ENCODE measurements at places on chromosomes 7 and 10.

DNA sequence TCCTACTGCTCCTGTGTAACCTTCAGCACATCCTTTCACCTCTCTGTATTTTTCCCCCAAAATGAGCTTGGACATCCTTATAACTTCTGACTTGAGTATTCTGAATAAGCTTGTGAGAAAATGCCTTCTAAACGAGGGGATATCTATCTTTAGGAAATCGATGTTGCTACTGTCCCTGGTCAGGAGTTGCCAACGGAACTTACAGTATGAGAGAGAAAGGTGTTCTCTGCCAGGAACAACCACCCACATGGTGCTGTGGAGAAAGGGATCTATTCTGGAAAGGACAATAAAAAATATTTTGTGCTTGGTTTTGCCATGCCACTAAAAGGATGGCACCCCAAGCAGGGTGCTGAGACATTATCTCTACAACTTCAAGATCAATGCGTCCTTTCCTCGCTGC is 186.6 kb upstream of the AOAH start:
- no peak for DNase-seq

- DNase-seq, result peak; percentile 44
Measured at GRCh38 chr7:150369748-150370501, 1.3 kb downstream of the REPIN1 start.

GRCh38 chr7:129807863-129808262 is 144.9 kb downstream of the UBE2H start:
- DNase-seq, result no peak

GRCh38 chr10:86545101-86545500 is 23.5 kb upstream of the WAPL start:
- no peak for DNase-seq

GRCh38 chr7:1659696-1660095 is 10.4 kb upstream of the ELFN1 start:
- DNase-seq, result no peak

- no peak for DNase-seq
Measured at GRCh38 chr7:36057323-36057722, 95.7 kb upstream of the EEPD1 start.

- DNase-seq, result no peak
Measured at GRCh38 chr10:110042891-110043290, 35.1 kb downstream of the ADD3 start.

DNA sequence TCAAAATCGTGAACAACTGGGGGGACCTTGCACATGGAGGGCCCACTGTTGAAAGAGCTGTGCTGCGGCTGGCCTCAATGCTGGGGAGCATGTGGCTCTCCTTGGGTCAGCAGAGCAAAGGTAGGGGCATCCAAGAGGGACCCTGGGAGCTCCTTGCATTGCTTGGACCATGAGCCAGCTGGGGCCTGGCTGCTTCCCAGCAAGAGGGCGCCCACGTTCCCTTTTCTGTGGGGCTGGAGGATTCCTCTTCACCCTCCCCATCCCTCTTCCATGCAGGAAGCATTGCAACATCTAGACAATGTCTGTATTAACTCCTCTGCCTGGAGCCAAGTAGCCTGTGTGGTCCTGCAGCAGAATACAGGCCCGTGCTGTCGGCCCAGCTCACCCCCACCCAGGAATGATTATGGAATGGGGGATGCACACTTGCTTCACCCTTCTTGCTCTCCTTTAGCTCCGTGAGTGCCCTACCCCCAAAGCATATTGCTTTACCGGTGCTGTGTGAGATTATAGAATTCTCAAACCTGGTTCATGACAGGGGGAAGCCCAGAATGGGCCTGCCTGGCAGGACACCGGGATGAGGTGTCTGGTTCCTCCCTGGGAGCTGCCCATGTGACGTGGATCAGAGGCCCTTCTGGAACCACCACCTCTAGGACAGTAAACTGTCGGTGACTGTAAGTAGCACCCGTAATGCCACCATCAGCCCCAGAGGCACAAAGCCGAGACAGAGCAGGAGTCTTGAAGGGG is 61.9 kb downstream of the SYPL1 start:
- DNase-seq, result peak; percentile 42

- DNase-seq, result no peak
Measured at GRCh38 chr7:82323806-82324205, 119.8 kb downstream of the CACNA2D1 start.

GRCh38 chr7:83866582-83866981 is 217.6 kb upstream of the SEMA3E start:
- DNase-seq, result no peak

DNA sequence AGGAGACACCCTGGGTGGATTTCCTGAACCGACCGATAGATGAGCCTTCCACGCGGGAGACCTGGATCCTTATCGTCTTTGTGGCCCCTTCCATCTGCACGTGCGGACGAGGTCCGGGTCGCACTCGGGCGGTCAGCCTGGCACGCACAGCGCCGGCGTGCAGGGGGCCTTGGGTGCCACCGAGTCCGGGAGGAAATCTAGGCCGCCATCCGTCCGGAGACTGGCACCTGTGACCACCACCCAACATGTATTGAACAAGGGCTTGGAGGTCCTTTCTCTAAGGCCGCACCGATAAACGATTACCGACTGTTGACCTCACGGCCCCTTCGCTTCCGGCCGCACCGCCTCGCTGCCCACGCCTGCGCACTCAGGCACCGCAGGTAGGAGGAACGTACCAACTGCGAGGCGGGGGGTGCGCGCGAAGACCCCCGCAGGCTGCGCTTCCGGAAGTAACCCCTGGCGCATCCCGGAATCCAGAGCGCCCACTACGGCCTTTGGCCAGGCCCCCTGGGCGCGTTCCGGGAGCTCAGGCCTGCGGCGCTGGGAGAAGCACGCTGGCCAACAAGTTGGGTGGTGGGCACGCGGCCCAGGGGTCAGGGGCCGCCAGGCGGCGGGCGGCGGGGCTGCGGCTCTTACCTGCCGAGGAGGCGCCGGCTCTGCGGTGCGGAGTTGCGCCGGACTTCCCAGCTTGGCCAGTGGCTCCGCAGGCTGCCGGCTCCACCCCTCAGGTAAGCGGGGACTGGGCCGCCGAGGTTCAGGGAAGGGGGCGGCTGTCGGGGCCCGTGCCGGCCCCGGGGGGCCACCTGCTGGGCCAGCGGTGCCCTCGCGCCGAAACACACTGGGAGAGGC is at the start of the genes ACTR3C and LRRC61:
Gene ACTR3C (minus strand): TSS at position 713 of the 849 bp plus-strand sequence. CDS start 28,249 bp downstream, outside the sequence.
Gene LRRC61 (plus strand): TSS at position 523 of the 849 bp plus-strand sequence. CDS start 13,507 bp downstream, outside the sequence.
- peak; percentile 96 for DNase-seq

GRCh38 chr7:77558284-77558967 is 21.3 kb downstream of the PTPN12 start:
- no peak for DNase-seq

- DNase-seq, result no peak
Measured at GRCh38 chr7:85595750-85596178, 408.9 kb upstream of the SEMA3D start.

GRCh38 chr10:131948501-131948900 is 33.2 kb downstream of the BNIP3 start:
- DNase-seq, result no peak

GRCh38 chr10:125209591-125210355 is 49.4 kb upstream of the CTBP2 start:
- no peak for DNase-seq

DNA sequence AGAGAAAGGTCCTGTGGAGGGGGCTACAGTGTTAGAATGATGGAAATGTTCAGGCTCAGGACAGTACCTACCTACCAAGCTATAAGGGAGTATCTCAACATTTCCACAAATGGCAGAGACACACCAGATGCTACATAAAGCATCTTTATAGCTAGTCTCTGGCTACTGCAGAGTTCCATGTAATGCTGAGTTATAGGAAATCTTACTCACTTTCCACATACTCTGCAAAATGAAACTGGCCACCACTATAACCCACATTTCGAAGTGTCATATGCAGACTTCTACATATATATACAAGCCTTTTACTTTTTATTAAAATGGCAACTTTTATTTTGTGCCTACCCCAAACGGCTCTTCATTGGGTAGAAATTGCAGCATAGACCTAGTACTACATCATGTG is 85.5 kb downstream of the FAS start:
- no peak for DNase-seq

- peak; percentile 51 for DNase-seq
Measured at GRCh38 chr7:2175514-2175913, 57.2 kb downstream of the MAD1L1 start.

DNA sequence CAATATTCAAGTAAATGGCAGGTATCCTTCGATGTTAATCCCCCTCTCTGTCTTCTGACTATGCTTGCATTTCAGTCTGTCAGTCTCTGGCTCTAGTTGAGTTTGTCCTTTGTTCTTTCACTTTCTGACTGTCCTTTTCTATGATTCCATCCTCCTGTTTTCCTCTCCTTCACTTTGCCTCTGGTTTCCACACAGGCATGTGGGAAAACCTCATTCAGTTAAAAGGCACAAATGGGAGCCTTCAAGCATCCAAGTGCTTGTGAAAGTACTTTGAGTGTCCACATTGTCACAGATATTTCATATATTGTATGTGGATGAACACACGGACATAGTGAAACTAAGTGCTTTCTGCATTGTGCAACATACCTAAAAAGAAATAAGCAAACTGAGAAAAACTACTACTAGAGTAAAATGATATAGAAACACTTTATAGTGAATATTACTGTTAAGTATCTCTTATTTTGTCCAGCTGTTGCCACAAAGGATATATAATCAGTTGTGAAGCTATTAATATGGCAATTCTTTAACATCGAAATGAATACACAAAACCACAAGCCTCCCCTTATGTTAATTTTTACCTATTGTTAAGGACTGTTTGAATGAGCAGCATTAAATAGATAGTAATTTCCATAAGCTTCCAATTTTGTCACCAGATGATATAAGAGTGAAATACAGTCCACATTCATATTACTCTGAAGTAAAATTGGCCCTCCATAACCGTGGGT is 71.7 kb downstream of the NRBF2 start:
- no peak for DNase-seq

DNA sequence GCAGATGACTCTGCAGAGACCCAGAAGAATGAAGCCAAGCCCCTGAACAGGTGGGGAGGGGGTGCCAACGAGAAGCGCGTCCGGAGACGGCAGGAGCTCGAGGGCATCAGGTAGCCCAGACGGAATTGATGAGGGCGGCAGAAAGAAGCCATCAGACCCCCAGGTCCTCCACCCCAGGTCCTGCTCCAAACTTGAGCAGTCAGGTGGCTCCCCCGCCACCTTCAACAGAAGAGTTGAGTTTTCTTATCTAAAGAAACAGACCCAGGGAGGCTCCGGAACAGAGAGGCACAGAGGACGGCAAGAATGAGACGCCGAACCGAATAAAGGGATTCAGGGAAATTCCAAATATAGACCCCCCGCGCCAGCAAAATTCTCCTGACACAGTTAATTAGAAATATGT is 22.2 kb downstream of the RGS10 start:
- no peak for DNase-seq

DNA sequence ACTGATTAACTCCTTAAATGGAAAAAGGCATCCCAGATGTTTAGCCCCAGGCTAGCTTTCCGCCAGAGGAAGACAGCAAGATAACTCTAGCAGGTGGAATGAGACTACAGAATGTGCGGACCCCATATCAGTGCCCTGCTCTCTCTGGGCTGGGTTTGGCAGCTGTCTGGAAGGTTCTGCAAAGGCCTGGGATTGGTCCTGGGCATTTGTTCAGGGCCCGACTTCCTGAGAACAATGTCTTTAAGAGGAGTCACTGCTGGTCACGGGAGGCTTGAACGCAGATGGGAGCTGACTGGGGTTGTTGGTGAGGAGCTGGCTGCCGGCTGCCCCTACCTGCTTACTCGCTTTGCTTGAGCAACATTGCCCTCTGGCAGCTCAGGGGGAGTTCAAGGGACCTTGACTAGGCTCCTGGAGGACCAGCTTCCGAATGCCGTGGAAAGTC is 130.6 kb upstream of the BTBD16 start:
- peak; percentile 50 for DNase-seq

- DNase-seq, result no peak
Measured at GRCh38 chr10:78013564-78013963, 15.8 kb downstream of the POLR3A start.

GRCh38 chr7:23422909-23423308 is 47.4 kb downstream of the IGF2BP3 start:
- DNase-seq, result no peak

GRCh38 chr10:105280895-105281294 is 639.8 kb downstream of the SORCS3 start:
- no peak for DNase-seq

- DNase-seq, result no peak
Measured at GRCh38 chr7:30330134-30331111, 46.0 kb downstream of the ZNRF2 start.

DNA sequence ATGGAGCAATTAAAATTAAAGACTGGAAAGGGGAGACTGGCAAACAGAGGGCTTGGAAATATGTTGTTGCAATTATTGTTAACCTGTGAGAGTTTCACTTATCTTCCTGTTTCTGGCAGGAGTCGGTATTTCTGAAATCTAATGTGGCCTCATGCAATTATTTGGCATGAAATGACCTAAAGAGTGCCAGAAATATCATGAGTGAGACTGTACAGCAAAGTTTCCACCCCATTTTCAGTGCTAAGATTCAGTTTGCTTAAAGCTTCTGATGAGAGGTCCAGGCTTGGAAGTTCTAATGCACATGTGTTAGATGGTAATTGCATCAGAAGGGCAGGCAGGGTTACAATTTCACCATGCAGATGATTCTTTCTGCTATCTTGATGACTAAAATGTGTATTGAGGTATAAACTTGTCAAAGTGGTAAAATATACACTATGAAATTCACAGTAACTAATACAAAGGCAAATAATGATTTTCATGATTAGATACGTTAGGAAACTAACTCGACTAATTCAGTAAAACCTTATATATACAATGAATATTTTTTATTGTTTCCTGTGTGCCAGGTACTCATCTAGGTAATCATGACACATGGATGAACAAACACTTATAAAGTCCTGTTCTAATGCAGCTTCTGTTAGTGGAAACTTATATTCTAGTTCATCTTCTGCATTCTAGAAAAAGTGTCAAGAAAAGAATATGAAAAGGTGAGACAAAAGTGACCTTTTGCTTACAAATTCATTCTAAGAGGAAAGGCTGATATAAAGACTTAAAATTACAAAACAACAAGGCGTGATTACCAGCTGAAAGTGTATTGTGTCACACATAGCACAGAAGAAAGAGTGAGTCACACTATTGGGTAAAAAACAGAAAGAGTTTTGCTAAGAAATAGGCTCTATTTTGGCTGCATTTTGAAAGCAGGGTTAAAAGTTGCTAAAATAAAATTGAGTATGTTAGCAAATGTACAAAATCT is 533.4 kb upstream of the SEMA3D start:
- no peak for DNase-seq
